Fibroblast of skin of scalp (primary cell): ENCODE measurements at places on chromosomes 12 and 14.

DNA sequence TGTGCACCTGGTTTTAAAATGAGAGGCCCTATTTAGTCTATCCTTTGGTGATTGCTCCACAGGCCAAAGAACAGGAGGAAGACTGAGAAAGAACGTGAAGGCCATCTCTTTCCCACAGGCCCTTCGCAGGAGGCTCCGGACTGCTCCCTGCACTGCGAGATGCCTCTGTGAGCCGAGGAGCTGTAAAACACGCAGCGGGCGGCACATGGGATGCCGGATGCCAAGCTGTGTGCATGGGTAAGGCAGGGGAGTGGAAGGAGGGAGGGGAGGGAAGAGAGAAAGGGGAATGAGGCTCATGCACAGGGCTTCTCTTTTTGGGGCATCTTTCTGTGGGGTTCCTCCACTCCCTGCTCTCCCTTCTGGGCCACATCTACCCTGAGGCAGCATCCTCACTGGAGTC, 61.6 kb downstream of the SPTB start:
- DNase-seq, result no peak

DNA sequence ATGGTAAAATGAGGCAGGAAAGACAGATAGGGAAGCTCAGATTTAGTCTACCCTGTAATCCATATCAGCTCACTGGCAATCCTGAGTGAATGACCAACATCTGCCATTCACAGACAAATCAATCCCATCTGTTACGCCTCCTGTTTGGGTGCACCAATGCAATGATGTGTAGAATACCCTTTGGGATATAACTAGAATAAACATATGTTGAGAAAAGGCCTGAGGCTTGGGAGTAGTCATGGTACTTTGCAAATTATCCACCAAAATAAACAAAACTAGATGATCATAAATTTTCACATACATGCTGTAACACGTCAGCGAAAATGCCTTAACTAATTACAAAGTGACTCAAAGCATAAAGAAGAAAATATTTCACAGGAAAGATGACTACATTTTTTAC, 78.8 kb downstream of the KCNC2 start:
- DNase-seq, result peak; percentile 11

DNA sequence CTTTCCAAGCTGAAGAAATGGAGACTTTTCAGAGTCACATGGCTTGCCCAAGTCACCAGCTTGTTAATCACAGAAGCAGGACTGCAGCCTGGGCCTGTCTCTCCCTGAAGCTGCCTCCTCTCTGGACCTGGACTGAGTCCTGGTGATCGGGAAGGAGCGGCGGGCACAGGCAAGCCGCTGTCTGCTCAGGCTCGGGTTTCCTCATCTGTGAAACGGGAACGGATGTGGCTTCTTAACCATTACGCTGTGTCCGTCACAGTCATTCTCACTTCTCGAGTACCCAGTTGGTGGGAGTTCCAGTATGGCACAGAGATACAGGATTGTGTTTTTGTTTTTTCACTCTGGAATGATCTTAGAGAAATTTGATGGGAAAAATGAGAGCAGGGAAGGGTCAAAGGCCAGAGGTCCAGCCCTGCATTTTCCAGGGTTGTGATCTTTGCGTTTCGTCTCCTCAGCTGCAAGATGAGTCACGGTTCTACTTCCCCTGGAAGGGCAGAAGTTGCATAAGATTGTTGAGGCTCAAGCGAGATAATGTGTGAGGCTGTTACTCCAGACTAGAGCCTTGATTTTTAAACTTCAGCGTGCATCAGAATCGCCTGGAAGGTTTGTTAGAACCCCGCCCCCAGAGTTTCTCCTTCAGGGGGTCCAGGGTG, 7.6 kb upstream of the LRTM2 start:
- no peak for DNase-seq

DNA sequence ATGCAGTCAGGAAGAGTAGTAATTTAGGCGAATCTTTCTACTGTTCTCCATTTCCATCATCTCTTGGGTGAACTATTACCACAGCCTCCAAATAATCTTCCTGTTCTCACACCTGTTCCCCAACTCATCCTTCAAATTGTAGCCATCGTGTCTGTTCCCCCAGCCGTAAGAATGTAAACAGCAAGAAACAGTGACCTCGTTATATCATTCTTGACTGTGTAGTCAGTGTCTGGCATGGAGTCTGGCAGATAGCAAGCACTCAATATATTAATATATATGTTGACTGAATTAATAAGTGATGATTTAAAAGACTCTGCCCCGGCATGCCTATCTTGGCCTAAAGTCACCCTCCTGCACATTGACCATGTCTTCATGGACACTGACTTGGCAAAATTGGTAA, 20.3 kb downstream of the PDE6H start:
- peak; percentile 12 for DNase-seq

DNA sequence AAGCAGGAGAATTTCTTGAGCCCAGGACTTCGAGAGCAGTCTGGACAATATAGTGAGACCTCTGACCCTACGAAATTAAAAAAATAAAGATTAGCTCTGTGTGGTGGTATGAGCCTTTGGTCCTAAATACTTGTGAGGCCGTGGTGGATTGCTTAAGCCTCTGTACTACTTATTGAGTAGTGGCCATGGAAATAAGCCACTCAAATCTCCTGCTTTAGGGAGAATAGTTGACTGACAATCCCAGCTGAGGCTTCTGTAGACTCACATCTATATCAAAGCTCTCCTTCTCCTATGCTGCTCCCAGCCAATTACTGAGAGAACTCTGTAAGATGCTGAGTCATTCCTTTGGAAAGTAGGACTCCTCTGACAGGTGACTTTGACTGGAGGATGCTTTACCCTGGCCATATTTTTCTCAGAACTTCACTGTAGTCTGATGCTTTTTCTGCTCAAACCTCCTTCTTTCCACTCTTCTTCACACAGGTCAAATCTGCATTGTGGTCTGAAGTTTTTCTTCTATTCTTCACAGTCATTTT, 420.2 kb downstream of the SLC6A15 start:
- DNase-seq, result no peak

DNA sequence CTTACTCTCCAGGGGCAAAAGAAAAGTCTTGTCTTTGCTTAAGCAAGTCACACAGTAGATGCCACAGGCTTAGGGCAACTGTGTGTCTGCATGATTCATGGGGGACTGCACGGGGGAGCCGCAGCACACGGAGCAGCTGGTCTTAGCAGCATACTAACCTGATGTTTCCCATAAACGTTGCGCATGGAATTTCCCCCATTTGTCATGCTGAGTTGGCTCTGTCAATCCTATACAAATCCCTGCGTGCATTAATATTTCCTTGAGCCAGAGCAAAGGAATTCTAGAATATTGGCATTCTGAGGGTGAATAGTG, 71.2 kb downstream of the SAMD4A start:
- DNase-seq, result peak; percentile 87

GRCh38 chr14:100827101-100828021, 1.4 kb downstream of the MEG3 start:
- DNase-seq, result peak; percentile 54

- no peak for DNase-seq
These were observed 2.7 kb upstream of the RPS6KA5 start for GRCh38 chr14:91063119-91063518.

- no peak for DNase-seq
These were observed 169.7 kb downstream of the KCNA5 start for GRCh38 chr12:5213336-5213735.

DNA sequence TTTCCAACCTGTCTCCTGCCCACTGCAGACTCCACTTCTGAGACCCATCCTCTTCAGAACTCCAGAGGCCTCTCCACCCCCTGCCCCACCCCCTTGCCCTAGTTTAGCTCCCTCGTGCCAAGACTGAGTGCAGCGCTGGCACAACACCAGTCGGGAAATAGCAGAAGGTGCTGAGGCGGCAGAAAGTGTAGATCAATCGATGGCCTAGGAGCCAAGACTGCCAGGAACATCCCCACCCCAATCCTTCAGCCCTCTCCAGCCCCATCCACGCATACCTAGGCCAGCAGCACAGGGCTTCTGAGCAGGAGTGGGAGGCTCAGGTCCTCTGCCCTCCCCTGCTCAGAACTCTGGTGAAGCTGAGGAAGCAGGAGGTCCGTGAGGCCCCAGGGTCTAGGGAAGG, 1.1 kb downstream of the CPNE6 start:
- DNase-seq, result no peak

DNA sequence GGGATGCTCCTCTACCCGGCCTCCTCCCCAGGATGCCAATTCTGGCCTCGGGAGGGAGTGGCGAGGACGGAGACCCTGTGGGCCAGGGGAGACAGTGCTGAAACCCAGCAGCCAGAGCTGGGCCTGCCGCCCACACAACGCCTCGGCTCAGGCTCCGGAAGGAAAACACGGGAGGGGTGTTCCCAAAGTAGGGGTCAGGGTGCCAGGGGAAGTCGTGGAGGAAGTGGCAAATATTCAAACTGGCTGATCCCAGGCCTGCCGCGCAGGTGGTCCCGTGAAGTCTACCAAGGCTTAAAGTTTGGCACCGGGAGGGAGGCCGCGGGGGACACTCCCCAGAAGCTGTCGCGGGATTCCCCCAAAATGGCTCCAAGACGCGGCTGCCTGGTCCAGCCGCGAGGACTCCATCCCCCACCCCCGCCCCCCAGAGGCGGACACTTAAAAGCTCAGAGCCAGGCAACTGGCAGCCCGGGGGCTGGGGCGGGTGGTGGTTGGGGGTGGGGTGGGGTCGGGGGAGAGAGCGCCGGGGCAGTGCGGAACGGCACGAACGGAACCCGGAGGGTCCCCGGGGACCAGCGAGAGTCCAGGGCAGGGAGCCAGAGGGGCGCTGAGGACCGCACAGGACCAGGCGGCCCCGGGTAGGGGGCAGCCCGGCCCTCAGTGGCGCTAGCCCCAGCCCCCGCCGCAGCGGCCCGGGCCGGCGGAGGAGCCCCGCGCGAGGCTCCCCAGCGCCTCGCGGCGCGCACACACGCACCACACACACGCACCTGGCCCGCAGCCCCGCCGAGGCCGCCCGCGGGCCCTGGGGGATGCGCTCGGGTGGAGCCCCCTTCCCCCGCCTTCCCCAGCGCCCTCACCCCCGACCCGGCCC, 20.0 kb downstream of the BEGAIN start:
- no peak for DNase-seq

GRCh38 chr14:104877806-104878550, 12.9 kb downstream of the CEP170B start:
- DNase-seq, result no peak

DNA sequence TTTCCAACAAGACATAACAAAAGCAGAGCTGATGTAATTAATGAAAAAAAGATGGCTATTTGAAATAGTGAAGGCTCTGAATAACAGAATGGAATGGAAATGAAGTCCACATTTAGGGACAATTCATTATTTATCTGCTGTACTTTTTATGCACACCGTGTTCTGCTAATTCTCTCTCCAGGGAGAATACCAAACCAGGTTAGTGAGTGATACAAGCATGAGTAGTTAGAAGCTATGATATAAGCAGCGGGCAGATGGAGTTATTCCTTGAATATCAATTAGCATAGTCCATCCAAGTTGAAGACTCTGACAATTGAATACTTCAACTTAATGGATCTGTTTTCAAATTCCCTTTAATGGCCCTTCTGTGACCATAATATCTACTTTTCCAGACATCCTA, 162.1 kb upstream of the TMTC2 start:
- DNase-seq, result no peak
